CD4-positive, alpha-beta T cell treated with Interleukin-6 at 100 ng/mL for 8 hours (primary cell): ENCODE measurements at places on chromosomes 4 and X.
A peak's percentile ranks its signal among the peaks of the same experiment; 100 is the strongest.

DNA sequence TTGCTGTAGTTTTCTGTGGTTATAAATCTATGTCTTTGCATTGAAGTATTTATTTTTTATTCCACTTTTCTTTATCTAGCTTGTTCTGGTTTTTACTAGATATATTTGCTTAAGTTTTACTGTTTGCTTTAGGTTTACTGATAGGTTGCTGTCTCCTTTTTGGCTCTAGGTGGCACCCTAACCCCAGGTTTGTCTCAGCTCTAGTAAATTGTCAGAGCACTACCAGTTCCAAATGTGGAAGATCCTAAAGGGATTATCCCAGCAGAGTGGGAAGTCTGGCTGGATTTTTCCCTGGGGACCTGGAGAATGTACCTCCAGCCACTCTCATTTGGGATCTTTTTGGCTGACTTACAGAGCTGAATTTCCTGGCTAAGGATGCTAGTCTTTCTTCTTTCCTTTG lies 106.1 kb downstream of the PBDC1 start:
- DNase-seq, result peak; percentile 29

DNA sequence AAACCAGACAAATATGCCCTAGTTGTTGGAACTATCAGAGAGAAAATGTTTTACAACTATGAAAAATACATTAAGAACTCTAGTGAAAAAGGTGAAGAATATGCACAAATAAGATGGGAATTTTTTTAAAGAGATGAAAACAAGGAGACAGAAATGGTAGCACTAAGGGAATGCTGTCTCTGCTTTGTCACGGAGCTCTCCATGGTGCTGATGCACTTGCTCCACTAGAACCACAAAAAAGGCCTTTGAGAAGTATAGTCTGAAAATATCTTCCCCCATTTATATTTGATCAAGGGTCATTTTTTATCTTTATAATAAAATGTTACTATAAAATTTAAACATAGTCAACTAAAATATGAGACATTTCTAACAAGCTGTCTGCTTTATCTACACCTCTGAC lies 1655.5 kb upstream of the AGA start:
- DNase-seq, result no peak

DNA sequence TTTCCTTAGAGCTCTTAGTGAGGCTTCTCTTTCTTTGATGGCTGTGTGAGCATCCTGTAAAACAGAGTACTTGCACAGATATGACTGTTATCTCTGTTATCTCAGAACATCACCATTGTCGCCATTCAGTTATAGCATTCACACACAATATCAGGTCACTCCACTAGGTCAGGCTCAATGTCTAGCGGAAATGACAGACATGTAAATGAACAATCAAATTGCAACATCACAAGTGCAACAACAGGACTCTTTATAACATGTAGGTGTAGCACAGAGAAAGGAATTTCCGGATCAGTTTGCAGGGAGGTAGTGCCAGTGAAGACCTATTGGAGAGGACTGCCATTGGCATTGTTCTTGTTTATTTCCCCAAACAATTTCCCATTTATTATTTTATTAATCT lies 43.2 kb upstream of the IGSF1 start:
- no peak for DNase-seq

DNA sequence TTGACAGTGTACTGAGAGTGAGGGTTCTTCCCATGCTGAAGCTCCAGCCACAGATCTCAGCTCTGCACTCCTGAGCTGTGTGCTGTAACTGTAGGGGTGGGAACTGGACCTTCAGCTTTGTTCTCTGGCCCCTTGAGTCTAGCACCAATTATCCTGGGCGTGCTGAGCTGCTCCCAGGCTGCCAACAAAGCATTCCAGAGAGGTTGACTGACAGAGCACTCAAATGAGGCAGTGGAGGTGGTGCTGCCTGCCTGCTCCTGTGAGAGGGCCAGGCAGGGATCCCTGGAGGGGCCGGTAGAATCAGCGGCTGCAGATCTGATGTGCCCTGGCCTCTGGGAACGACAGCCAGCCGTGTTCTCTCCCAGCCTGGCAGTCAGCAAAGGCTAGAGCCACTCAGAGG lies 375.7 kb upstream of the AADAT start:
- DNase-seq, result no peak

- no peak for DNase-seq
Observed at GRCh38 chrX:96176921-96177320, 507.7 kb upstream of the DIAPH2 start.

DNA sequence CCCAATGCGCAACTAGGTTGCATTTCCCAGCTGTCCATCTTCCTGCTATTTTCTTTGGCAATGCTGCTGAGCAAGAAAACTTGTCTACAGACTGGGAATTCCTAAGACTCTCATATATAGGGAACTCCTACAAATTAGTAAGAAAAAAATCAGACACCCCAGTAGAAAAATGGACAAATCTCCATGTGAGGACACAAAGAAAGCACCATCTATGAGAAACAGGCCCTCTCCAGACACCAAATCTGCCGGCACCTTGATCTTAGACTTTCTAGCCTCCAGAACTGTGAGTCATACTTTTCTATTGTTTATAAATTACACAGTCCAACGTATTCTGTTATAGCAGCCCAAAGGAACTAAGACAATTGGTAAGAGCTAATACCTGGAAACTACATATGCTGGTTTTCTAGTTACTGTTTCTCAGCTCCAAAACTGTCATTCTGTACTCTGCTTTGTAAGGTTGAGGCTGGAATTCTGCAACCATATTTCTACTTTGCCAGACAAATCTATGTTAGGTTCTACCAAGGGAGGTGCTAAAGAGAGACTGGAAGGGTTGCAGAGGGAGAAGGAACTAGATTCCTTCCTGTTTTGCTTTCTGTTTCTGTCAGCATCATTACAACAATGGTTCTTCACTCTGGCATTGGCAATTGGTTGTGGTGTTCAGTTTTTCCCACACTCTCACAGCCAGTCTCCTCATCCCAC lies 35.7 kb upstream of the FAM241A start:
- no peak for DNase-seq

- DNase-seq, result no peak
Observed at GRCh38 chr4:127406187-127406586, 226.6 kb upstream of the INTU start.

- DNase-seq, result no peak
Observed at GRCh38 chr4:86220121-86220520, 139.7 kb downstream of the MAPK10 start.

GRCh38 chrX:41827886-41828285 lies 95.5 kb downstream of the CASK start:
- no peak for DNase-seq

- DNase-seq, result no peak
Observed at GRCh38 chr4:88960576-88960975, 96.4 kb downstream of the FAM13A start.

GRCh38 chr4:40924096-40924792 lies 174.5 kb downstream of the NSUN7 start:
- DNase-seq, result peak; percentile 26

- no peak for DNase-seq
Observed at GRCh38 chr4:122548452-122548851, 72.4 kb downstream of the IL21 start.

- DNase-seq, result no peak
Observed at GRCh38 chrX:87489071-87489470, 28.5 kb upstream of the KLHL4 start.

- DNase-seq, result no peak
Observed at GRCh38 chrX:39677978-39678791, 419.6 kb downstream of the BCOR start.

DNA sequence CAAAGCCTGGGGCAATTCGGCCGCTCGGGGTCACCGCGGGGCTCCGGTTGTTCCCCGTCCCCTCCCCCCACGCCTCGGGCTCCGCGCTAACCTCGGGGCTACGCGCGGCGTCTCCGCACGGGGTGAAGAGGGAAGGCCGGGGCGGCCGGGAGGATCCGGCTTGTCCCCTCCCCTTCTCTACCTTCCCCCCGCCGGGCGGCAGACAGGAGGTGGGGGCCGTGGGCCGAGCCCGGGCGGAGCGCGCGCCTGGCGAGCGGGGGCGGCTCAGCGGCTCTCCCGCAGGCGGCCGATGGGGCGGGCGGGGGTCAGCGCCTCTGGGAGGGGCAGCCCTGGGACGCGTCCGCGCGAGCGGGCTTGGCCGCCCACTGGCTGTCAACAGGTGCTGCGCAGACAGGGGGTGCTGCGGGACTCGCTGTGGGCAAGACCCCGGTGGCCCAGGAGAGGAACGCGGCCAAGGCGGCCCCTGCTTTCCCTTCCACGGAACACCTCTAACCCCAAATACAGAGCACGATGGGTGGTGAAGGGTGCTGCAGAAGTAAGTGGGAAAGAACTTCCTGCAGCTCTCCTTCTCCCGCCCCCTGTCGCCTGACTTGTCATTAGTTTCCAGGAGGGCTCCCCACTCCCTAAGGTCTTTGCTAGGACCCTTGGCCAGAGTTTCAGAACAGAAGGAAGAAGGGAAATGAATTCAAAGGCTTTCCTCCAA lies at the start of gene PDGFC:
PDGFC (minus strand) TSS at position 124 of the 703 bp plus-strand sequence. CDS start 896 bp downstream, outside the sequence.
- DNase-seq, result no peak

- no peak for DNase-seq
Observed at GRCh38 chrX:79268788-79269187, 98.3 kb downstream of the ITM2A start.

GRCh38 chr4:20253283-20253734 lies 1.6 kb downstream of the SLIT2 start:
- DNase-seq, result no peak

DNA sequence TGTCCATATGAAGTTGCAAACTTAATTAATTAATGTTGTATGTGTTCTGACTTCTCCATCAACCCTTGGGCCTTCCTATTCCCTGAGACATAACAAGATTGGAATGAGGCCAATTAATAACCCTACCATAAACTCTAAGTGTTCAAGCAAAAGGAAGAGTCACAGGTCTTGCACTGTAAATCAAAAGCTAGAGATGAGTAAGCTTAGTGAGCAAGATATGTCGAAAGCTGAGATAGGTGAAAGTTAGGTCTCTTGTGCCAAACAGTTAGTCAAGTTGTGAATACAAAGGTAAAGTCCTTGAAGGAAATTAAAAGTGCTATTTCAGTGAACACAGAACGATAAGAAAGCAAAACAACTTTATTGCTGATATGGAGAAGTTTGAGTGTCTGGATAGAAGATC lies 58.2 kb upstream of the GPRIN3 start:
- DNase-seq, result no peak

DNA sequence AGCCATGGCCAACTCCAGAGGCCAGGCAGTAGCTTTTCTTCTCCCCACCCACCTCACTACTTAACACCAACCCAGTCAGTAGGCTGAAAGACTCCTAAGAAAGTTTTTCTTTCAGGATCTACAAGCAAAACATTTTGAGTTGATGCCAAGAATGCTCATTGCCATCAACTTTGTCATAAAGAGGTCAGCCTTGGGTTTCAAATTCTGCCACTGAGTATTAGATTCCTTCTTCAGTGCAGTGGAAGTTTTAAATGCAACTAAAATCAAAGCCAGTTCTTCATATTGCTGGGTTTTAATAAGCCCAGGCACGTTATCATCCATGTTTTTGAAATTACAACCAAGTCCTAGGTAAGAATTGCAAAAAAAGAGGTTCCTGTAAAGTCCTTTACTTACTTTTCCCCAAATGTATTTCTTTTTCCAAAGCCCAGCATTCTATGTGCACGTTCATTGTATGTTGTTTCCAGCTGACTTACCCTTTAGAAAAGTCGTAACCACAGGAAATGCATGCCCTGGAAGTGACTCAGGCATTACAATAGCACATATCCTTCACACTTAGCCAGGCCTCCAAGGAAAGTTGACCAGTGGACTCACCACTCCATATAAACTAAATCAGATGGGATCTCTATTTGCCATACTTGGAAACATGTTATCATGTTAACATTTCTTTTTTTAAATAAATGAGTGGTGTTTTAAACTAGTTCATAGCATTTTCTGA lies 229.9 kb downstream of the SOX3 start:
- DNase-seq, result no peak

DNA sequence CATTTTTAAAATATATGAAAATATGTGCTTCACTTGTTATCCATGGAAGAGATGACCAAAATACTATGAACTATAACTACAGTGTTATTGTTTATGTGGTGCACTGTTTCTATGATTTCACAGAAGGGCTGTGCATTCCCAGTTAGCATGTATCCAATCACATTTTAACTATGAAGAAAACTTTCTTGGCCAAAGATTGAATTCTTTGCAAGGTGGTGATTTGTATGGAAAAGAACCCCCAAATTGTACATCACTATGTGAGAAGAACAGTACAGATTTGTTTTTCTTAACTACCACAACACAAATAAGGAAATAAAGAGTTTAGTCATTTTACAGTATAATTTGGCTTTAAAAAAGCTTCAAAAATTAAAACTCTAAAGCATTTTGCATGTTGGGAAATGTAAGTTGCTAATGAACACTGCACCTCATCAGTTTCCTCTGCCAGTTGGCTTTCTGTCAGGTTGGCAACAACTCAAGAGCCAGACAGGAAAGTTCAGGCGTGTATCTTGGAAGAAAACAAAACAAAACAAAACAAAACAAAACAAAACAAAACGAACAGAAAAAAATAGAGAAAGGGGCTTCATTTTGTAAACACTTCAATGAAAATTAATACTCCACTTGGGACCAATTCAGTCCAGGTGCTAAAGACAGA lies 237.0 kb downstream of the SCFD2 start:
- DNase-seq, result no peak

DNA sequence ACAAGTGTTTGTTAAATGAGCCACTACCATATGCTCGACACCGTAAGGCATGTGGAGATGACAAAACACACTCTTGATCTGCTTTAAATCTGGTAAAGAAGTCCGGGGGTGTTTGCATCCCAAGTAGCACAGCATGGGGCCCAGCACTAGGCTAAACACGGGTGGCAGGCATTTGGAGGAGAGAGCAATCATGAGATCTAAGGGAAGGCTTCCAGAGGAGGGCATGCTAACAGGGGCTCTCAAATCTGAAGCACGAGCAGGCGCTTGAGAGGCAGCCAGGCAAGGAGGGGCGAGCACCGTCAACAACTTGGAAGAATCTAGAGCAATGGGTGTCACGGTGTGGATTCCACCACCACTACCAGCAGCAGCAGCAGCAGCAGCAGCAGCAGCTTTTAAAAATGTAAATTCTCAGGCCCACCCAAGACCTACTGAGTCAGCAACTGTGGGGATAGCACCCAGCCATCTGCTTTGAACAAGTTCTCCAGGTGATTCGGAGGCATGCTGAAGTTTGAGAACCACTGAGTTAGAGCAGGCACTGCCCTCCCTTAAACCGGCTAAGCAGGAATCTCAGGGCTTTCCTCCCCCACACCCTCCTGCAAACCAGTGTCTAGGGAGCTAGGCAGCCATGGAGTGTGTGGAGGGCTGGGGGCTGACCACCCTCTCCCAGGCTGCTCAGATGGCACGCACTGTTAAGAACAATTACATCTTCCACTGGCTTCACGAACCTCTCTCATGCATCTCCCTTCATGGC lies 70.2 kb upstream of the MAP3K15 start:
- no peak for DNase-seq

DNA sequence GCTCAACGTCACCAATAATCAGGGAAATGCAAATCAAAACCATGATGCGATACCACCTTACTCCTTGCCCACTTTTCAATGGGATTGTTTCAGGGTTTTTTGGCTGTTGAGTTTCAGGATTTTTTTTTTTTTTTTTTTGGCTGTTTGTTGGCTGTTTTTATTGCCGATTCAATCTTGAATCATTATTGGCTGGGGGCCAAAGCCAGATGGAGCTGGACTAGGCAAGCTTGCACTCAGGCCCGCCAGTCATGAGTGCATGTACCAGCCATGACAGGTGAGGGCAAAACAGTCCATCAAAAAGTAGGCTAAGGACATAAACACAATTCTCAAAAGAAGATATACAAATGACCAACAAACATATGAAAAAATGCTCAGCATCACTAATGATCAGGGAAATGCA lies 13.3 kb downstream of the YIPF7 start:
- no peak for DNase-seq

- no peak for DNase-seq
Observed at GRCh38 chrX:39601231-39602177, 496.3 kb downstream of the BCOR start.
